Vagina (tissue), 2 donors: ENCODE measurements at places on chromosomes 2 and 18. TPM values are rescaled to one million over a fixed set of nuclear protein-coding genes. Genes with fewer than 3 reads are reported as not detected.
A peak's percentile ranks its signal among the peaks of the same experiment; 100 is the strongest.

The FOXI3 gene
- not detected for total RNA-seq

The GKN2 gene
- total RNA-seq: not detected

The FRZB gene
- total RNA-seq: 3.9 TPM

The MOGAT1 gene
- total RNA-seq: not detected

The RETSAT gene
- total RNA-seq: 62.1 TPM

The ZSWIM2 gene
- not detected for total RNA-seq

DNA sequence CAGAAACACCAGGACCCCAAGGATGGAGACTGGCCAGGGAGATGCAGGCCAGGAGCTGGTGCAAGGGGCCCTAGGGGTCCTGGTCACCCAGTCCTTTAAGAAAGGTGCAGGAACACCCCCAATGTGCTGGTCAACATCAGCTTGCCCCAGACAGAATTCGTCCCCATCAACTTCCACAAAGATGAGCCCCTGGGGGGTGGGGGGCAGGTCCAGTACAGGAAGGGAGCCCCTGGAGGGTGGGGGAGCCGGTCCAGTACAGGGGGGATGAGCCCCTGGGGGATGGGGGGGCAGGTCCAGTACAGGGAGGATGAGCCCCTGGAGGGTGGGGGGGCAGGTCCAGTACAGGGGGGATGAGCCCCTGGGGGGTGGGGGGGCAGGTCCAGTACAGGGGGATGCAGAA is 160.7 kb upstream of the SALL3 start:
- no peak overlapping the region for H3K27ac ChIP-seq
- no peaks in the 10 kb centered on the region for H3K27me3 ChIP-seq
- no peaks in the 10 kb centered on the region for H3K36me3 ChIP-seq
- no peak overlapping the region for H3K4me3 ChIP-seq
- no peak for DNase-seq

GRCh38 chr2:3262437-3263388 is 114.9 kb downstream of the EIPR1 start:
- H3K4me3 ChIP-seq: no peak overlapping the region
- H3K36me3 ChIP-seq: no peaks in the 10 kb centered on the region
- no peak for DNase-seq

- no peak overlapping the region for H3K27ac ChIP-seq
- DNase-seq: no peak
- peaks cover 39% of the 10 kb centered on the region for H3K4me1 ChIP-seq
- H3K4me3 ChIP-seq: no peak overlapping the region
- H3K27me3 ChIP-seq: no peaks in the 10 kb centered on the region
- no peaks in the 10 kb centered on the region for H3K36me3 ChIP-seq
These were observed 203.0 kb downstream of the TNS1 start for GRCh38 chr2:217799563-217800432.

- peak overlapping the region; percentile 20 for H3K4me3 ChIP-seq
- H3K4me1 ChIP-seq: peaks cover 57% of the 10 kb centered on the region
- peak overlapping the region; percentile 84 for H3K27ac ChIP-seq
- no peaks in the 10 kb centered on the region for H3K27me3 ChIP-seq
- H3K36me3 ChIP-seq: no peaks in the 10 kb centered on the region
These were observed 42.7 kb downstream of the SH3RF3 start for GRCh38 chr2:109171444-109172334.

DNA sequence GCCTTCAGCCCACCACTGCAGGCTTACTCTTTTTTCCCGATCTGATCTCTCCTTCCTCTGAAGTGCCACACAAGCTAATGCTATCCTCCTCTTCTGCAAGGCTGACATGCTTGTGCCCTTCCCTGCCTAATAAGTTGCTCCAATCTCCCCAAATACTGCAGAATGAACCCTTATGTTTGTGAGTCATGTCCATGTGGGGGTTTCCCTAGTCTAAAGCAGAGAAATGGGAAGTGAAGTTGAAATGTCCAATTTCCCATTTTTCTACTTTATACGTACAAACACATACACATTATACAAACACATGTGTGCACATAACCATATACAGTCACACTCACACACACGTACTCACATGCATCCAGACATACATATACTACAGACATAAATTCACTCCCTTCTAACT is 288.1 kb upstream of the CELF4 start:
- no peaks in the 10 kb centered on the region for H3K27me3 ChIP-seq
- H3K36me3 ChIP-seq: no peaks in the 10 kb centered on the region
- H3K4me3 ChIP-seq: no peak overlapping the region
- H3K4me1 ChIP-seq: no peaks in the 10 kb centered on the region
- peak; percentile 11 for DNase-seq

GRCh38 chr2:127437781-127438726 is 19.8 kb downstream of the PROC start:
- H3K4me1 ChIP-seq: no peaks in the 10 kb centered on the region
- no peak for DNase-seq
- H3K36me3 ChIP-seq: no peaks in the 10 kb centered on the region
- no peak overlapping the region for H3K27ac ChIP-seq

DNA sequence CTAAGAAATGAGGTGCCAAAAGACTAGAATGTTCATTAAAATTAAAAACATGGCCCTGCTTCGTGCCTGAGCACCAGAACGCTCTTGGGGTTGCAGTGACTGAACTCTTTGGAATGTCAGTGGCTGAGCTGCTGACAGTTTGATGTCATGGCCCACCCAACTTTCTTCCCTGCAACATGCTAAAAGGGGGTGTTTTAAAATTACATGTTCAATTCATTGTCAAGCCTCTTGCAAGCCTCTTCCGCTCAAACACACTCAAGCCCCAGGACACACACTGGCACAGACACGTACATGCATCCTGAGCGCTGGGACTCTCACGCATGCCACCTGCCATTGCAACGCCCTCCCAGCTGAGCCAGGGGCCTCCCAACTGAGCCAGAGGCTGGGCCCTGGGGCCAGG is 12.6 kb downstream of the RUFY4 start:
- no peaks in the 10 kb centered on the region for H3K4me1 ChIP-seq
- H3K36me3 ChIP-seq: no peaks in the 10 kb centered on the region
- no peak overlapping the region for H3K27ac ChIP-seq
- DNase-seq: no peak

DNA sequence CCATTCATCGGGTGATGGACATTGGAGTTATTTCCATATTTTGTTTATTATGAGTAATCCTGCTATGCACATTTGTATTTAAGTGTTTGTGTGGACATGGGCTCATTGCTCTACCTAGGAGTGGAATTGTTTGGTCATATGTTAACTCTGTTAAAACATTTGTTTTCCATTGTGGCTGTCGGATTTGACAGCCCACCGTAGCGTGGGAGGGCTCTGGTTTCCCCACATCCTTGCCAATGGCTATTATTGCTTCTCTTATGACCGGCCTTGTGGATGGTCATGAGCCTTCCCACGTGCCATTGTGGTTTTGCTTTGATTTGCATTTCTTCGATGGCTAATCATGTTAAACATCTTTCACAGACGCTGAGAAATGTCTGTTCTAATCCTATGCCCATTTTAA is 92.0 kb downstream of the ZNF236 start:
- H3K36me3 ChIP-seq: peaks cover 73% of the 10 kb centered on the region
- no peaks in the 10 kb centered on the region for H3K4me1 ChIP-seq
- no peaks in the 10 kb centered on the region for H3K27me3 ChIP-seq

GRCh38 chr18:474416-474815 is 26.1 kb downstream of the COLEC12 start:
- no peaks in the 10 kb centered on the region for H3K27me3 ChIP-seq
- no peak overlapping the region for H3K4me3 ChIP-seq
- no peak for DNase-seq
- H3K36me3 ChIP-seq: no peaks in the 10 kb centered on the region
- H3K27ac ChIP-seq: no peak overlapping the region

- DNase-seq: no peak
- no peak overlapping the region for H3K4me3 ChIP-seq
- no peaks in the 10 kb centered on the region for H3K27me3 ChIP-seq
- H3K36me3 ChIP-seq: no peaks in the 10 kb centered on the region
- H3K4me1 ChIP-seq: peaks cover 7% of the 10 kb centered on the region
These were observed 14.9 kb upstream of the ITPRID2 start for GRCh38 chr2:181876614-181877063.

GRCh38 chr18:13608791-13609532 is 117.4 kb downstream of the FAM210A start:
- H3K27me3 ChIP-seq: no peaks in the 10 kb centered on the region
- no peak for DNase-seq
- peaks cover 20% of the 10 kb centered on the region for H3K4me1 ChIP-seq
- H3K27ac ChIP-seq: no peak overlapping the region

DNA sequence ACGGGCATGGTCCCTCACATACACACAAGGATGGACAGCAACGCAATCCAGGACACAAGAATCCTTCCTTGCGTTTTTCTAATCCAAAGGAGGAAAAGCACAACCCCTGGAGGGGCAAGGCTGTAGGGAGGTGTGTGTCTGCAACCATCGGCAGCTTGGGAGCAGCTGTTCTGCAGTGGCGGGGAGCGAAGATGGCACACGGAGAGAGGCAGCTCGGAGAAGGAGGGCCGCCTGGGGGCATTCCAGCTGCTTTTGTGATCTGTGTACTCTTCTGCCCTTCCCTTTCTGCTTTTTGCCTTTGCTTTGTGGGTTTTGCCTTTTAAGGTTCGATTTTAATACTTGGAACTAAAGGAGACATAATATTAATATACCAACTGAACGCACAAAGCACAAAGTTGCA is 137.0 kb upstream of the DNMT3A start:
- no peaks in the 10 kb centered on the region for H3K27me3 ChIP-seq
- H3K4me1 ChIP-seq: peaks cover 10% of the 10 kb centered on the region
- no peaks in the 10 kb centered on the region for H3K36me3 ChIP-seq

DNA sequence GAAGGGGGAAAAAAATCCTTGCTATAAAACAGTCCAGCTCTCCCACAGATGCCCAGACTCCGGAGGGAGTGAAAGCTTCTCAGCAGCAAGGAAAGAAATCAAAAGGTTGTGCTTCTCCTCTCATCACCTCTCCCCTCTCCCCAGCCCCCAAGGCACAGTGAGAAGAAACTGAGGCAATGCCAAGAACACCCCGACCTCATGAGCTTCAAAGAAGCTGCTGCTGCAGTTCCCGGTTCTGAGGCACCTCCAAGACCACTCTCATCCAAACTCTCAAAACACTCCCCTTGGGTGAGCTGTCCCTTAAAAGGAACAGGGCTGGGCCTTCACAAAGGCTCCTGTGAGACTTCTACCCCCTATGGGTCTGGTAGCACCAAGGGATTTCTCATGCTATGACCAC is 62.0 kb upstream of the KLF7 start:
- H3K4me1 ChIP-seq: peaks cover 17% of the 10 kb centered on the region
- H3K4me3 ChIP-seq: no peak overlapping the region
- peak overlapping the region; percentile 40 for H3K27ac ChIP-seq
- no peaks in the 10 kb centered on the region for H3K27me3 ChIP-seq
- H3K36me3 ChIP-seq: no peaks in the 10 kb centered on the region

GRCh38 chr18:35680139-35680551 is 98.6 kb downstream of the GALNT1 start:
- no peak for DNase-seq
- H3K4me1 ChIP-seq: no peaks in the 10 kb centered on the region
- H3K27ac ChIP-seq: no peak overlapping the region
- no peak overlapping the region for H3K4me3 ChIP-seq
- H3K36me3 ChIP-seq: no peaks in the 10 kb centered on the region
- no peaks in the 10 kb centered on the region for H3K27me3 ChIP-seq

DNA sequence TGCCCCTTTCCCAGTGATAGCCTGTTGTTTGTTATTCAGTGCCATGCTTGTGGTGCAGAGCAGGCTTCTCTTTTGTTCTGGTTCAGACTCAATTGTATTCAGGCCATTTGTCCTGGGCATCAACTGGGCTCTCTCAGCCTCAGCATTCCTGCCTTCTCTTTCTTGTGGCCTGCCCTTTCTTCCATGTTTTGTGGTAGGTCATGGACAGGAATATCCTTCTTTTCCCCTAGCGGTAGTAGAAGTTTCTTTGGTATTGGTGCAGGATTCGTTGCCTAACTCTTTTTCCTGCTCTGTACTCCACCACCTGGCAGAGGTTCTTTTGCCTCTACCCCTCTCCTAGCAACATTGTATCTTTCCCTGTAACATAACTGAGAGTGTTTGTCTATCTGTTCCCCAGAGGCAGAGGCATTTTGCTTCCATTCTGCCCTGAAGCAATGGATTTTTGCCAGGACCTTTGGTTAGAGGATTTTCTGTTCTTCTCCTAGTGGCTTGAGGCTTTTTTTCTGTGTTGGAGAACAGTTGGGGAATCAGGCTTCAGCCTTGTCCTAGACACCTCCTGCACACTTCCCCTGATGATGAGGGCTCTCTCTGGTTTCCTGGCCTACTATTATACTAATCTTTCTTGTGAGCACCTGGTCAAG is 68.5 kb downstream of the NCOA1 start:
- DNase-seq: no peak
- no peaks in the 10 kb centered on the region for H3K36me3 ChIP-seq
- H3K27me3 ChIP-seq: no peaks in the 10 kb centered on the region
- H3K4me3 ChIP-seq: no peak overlapping the region

- H3K36me3 ChIP-seq: no peaks in the 10 kb centered on the region
- H3K4me1 ChIP-seq: peaks cover 16% of the 10 kb centered on the region
- H3K27me3 ChIP-seq: no peaks in the 10 kb centered on the region
These were observed 107.6 kb upstream of the PKDCC start for GRCh38 chr2:41940060-41940744.

- no peaks in the 10 kb centered on the region for H3K36me3 ChIP-seq
- no peak for DNase-seq
- no peaks in the 10 kb centered on the region for H3K4me1 ChIP-seq
- no peak overlapping the region for H3K27ac ChIP-seq
These were observed 180.6 kb downstream of the ZNF407 start for GRCh38 chr18:74778191-74778847.

DNA sequence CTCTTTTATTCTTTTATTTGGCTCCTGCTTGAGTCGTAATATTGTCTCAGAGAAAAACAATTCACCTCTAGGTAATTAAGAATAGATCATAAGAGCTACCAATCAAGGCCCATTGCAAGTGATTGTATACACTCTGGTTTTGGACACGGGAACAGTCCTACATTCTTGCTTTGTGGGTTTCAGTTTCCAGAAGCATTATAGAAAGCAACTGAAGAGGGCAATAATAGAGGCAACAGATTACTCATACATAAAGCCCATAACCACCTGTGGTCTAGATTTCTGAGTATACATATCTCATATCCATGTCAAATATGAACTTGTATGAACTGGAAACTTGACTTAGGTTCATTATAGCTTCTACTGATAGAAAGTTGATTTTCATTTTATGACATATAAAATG is 65.4 kb downstream of the DIS3L2 start:
- peaks cover 14% of the 10 kb centered on the region for H3K4me1 ChIP-seq
- no peak for DNase-seq
- no peak overlapping the region for H3K4me3 ChIP-seq

GRCh38 chr2:187552828-187553681 is 1.2 kb downstream of the TFPI start:
- H3K27me3 ChIP-seq: no peaks in the 10 kb centered on the region
- DNase-seq: no peak
- no peaks in the 10 kb centered on the region for H3K36me3 ChIP-seq
- peak overlapping the region; percentile 39 for H3K4me3 ChIP-seq

DNA sequence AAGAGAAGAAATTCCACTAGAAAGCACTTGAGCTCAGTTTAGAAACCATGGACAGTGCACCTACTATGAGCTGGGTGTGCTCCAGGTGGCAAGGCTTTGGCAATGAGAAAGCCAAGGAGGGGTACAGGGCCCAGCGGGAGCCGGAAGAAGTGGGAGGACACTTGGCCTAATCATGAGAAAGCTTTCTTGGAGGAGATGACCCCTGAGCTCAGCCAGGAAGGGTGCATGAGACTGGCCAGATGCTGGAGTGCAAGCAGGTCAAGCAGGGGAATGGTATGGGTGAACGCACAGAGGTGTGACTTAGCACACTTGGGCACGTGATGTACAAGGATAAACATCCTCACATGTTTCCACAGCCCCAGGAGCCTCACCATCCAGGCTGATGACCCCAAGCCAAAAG is 97.2 kb upstream of the GLI2 start:
- no peaks in the 10 kb centered on the region for H3K4me1 ChIP-seq

GRCh38 chr18:79402977-79403722 is 7.4 kb downstream of the NFATC1 start:
- H3K36me3 ChIP-seq: no peaks in the 10 kb centered on the region
- DNase-seq: no peak
- H3K4me1 ChIP-seq: peaks cover 45% of the 10 kb centered on the region
- no peak overlapping the region for H3K4me3 ChIP-seq
- peak overlapping the region; percentile 64 for H3K27ac ChIP-seq
